ENCODE measurements at places on chromosomes 7 and 10.

DNA sequence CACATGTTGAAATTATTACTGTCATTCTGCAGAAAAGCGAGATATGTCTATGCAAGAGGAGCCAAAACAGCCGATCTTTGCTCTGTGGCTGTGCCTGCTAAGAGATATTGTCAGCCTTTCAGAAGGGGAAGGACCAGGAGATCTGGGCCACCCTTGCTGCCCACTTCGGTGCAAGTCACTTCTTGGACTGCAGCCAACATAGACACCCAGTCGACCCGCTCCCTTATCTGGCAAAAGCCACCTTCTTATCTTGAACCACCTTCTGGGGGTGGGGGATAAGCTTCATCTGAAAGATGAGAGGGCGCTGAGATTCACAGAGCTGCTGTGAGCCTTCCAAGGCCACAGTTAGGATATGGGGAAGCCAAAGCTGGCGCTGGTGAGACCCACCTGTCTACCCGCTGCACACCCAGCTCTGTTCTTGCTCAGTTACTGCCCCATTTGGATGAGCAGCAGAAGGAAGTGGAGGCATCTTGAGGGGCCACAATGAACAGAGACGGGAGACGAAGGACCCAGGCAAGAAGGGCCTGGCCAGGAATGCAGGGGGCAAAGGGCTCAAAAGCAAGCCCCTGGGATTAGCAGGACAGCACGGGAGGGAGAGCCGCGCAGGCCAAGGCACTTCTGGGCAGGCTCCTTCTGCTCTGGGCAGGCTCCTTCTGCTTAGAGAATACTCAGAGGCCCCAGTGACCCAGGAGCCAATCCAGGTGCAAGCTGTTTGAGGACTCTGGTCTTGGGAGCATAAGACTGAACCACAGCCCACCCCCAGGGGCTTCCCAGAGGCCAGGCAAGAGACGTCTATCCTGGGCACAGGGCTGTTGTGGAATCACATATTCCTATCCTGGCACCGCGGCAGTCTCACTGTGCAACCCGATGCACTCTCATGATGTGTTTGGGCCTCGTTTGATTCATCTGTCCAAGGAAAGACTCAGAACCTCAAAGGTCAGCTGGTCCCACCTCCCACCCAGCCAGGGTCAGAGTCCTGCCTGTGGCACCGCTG lies 38.4 kb upstream of the NPFFR1 start:
- DNase-seq, result no peak

DNA sequence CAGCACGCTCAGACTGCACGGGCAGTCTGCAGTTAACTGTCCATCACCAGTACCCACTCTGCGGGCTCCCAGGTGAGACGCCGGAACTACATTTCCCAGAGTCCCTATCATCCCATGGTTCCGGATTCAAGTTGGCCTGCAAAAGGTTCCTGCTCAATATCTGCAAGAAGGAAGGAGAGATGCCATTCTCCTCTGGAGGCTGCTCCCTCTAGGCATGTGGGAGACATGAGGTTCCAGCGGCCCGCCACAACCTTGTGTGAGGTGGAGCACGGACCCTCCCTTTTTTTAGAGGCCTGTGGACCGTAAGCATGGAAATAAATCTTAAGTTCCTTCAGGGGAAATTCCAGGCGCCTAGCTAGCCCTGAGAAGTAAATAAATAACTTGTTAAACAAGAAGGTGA lies 29.7 kb downstream of the NUP42 start:
- DNase-seq, result no peak

GRCh38 chr7:92131764-92132330 lies 2.4 kb downstream of the CYP51A1 start:
- no peak for DNase-seq

GRCh38 chr10:124698545-124699469 lies 45.4 kb downstream of the FAM53B start:
- no peak for DNase-seq

DNA sequence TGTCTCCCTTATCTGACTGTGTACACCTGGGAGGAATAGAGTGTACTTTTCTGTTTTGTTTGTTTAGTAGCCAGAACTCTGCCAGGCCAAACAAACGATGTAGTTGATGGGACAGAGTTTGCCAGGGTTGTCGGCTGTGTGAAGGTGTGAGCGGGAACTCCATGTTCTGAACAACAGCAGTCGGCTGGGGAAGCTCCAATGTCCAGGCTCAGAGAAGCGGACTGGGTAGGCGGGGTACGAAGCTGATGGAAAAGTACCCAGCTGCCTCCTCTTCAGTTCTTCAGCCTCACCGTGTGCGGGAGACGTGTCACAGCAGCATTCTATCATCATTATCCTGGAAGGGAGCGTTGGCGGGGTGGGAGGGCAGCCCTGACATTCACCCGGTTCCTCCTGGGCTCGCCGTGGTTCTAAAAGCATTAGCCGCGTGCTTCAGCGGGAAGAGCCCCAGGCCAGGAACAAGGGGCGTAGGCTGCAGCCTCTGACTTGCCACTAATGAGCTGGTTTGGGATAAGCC lies 52.9 kb downstream of the PFKFB3 start:
- no peak for DNase-seq

- DNase-seq, result no peak
These were observed 39.6 kb downstream of the GPRIN2 start for GRCh38 chr10:46516660-46517416.

- DNase-seq, result peak; percentile 15
These were observed 1.1 kb downstream of the JMJD1C start for GRCh38 chr10:63464402-63465292.
